ENCODE measurements at places on chromosomes 5 and 9. TPM values are rescaled to one million over a fixed set of nuclear protein-coding genes. Genes with fewer than 3 reads are reported as not detected.

ADAMTSL2 gene
- polyA plus RNA-seq = 20.0 TPM

AJM1 gene
- 2.5 TPM for polyA plus RNA-seq

DNA sequence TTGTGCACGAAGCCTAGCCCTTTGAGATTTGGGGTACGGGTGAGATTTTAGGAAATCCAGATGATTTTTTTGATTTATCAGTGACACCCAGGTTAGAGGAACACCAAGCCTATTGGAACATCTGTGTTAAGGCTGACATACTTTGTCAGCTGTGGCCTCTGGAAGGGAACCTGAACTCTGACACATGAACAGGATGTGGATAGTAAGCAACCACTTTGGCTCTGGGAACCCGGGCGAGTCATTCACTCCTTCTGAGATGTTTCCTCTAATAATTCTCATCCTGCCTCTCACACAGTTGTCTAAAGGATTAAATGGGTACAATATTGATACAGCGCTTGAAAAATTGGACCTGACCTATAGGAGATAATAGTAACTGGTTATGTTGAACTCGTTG lies 67.8 kb downstream of the FGF1 start:
- DNase-seq = no peak

NPR3 gene
- 33.7 TPM for polyA plus RNA-seq

PCDHB2 gene
- polyA plus RNA-seq = 2.2 TPM

- no peak for DNase-seq
Observed at GRCh38 chr5:137148655-137149054, 350.5 kb downstream of the SPOCK1 start.

- no peak for DNase-seq
Observed at GRCh38 chr9:101307524-101308213, 77.1 kb downstream of the BAAT start.

MARVELD2 gene
- 8.5 TPM for polyA plus RNA-seq
